ENCODE measurements at places on chromosomes 2 and 18.

DNA sequence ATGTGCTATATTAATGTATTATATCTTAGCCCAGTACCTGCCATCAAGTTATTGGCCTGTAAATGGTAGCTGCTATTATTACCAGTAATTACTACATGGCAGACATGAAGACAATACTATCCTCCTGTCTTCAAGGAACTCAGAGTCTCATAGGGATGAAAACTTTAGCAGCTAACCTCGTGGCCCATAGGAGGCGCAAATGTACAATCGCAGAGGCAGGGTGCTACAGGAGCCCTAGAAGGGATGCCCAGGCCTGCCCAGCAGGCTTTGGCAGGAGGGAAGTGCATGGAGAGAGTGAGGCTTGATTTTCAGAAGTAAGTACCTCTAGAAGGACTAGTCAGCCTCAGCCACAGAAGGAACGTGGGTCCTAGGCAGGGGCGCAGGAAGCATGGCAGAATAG, 44.7 kb upstream of the KIDINS220 start:
- no peak for DNase-seq

GRCh38 chr2:74867841-74868658, 34.1 kb downstream of the HK2 start:
- no peak for DNase-seq

GRCh38 chr2:137677466-137677865, 286.8 kb upstream of the HNMT start:
- DNase-seq = no peak

DNA sequence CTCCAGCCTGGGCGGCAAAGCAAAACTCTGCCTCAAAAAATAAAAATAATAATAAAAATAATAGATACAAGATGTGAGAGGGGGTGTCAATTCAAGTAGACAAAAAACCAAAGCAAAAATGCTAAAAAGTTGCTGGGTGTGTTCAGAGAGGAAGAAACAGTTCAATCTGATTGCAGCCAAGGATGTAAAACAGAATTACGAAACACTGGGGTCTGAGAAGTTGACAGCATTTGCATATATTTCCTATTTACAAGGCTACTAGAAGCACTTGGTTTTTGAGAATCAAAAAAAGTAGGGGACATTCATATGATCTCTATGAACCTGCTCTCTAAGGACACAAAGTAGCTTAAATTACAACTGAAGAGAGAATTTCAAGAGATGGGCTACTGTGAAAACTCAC, 7.6 kb downstream of the TRIP12 start:
- DNase-seq = no peak

GRCh38 chr2:232839411-232840079, 30.5 kb upstream of the SNORC start:
- DNase-seq = no peak

GRCh38 chr2:201164166-201164565, 18.8 kb upstream of the CASP10 start:
- no peak for DNase-seq

GRCh38 chr2:130371723-130372054, 15.8 kb downstream of the PTPN18 start:
- DNase-seq = no peak

DNA sequence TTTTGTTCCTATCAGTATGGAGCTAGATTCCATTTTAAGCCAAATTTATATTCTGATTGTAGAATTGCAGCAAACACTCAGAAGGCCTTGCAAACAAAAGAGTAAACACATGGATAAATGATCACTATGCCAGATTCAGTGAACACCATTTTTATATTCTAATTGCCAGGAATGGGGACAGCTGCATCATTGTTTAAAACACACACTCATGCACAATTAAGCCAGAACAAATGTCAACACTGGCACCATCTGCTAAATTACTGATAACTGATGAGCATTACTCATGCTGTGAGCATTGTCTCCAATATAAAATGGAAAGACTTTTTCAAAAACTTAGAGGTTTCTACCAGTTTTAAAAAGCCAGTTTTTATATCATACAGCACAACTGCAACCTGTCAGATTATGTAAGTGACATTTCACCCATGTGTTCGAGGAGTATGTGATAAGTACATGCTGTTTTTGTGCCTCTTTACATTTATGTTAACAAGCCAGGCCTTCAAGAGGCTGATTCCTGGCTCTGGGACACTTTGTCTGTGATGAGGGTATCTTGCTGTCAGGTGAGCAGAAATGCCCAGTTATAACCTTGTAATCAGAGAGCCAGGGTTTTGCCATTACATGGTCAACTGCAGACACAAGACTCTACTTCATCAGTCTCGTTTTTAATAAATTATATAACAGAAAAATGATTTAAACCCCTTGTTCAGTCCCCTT, 4.4 kb upstream of the ST8SIA5 start:
- DNase-seq = no peak

Measured in CD4-positive, alpha-beta T cell treated with Interleukin-6 at 100 ng/mL for 8 hours (primary cell).